ENCODE measurements at places on chromosomes 3 and 15.

- DNase-seq: no peak
Measured at GRCh38 chr3:127174715-127175140, 18.2 kb upstream of the PRR23E start.

- DNase-seq: no peak
Measured at GRCh38 chr15:85564686-85565085, 184.3 kb downstream of the AKAP13 start.

DNA sequence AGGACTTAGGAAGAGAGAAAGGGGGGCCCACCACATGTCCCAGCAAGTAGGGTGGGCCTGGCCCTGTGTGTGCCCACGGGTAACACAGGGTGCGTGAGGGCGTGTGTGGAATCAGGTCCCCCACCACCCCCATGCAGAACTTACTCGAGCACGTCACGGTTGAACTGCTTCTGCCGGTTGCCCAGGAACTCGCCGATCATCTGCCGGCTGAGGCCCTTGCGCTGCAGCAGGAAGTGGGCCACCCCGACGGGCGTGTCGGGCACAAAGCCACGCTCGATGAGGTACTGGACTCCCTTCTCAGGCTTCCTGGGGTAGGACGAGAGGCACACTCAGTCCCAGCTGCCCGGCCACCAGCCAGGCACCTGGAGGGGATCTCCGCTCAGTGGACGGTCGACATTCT, 83.1 kb upstream of the RPL32 start:
- no peak for DNase-seq

DNA sequence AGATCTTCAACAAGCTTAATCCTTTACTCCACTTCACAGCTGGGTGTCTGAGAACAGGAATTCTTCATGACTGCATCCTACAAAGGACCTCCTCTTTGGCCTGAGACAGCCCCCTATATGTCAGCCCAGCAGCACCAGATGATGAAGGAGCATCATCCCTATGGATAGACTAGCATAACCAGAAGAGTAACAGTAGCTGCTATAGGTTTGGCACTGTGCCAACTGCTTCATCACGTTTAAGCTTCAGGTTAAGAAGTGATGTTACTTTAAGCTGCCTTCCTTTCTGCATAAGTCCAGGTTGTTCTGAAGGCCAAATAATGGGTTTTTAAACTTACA, 50.6 kb downstream of the CMSS1 start:
- DNase-seq: no peak

DNA sequence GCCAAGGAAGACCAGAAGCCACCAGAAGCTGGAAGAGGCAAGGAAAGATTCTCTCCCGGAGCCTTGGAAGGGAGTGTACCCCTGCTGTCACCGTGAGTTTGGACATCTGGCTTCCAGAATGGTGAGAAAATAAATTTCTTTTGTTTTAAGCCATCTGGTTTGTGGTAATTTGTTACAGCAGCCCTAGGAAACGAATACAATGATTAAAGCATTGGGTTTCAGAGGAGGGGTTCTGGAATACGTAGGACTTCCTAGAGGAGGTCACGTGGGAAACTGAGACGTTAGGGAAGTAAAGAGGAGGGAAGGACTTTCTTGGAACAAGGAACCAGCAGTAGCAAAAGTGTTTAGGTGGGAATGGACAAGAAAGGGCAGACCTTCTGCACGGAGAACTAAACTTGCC, 377.7 kb downstream of the IL20RB start:
- no peak for DNase-seq

- DNase-seq: no peak
Measured at GRCh38 chr15:40002295-40002694, 36.7 kb downstream of the SRP14 start.

- no peak for DNase-seq
Measured at GRCh38 chr3:35708394-35709271, 69.3 kb downstream of the ARPP21 start.

DNA sequence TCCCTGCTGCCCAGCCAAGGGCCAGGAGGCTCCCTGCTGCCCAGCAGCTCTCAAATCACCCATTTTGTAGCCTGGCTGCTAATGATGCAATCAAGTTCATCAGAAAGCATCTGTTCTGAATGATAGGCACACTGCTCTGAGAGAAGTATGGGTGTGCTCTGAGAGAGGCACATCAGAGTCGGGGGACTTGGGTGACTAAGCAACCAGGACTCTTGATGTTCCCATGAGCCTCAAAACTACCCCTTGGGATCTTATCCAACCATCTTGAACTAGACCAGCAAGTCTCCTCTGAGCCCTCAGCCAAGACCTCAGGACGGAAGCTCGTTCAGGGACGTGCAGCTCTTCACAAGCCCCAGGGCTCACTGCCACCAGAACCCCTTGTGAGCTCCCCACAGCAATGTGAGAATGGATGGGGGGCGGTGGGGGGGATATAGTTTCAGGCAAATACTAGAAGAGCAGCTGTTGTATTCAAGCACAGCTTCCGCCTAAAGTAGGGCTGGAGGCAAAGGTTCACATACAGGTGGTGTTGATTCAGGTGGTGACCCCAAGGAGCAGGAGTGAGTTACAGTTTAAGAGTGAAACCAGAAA, 52.2 kb upstream of the HES1 start:
- DNase-seq: no peak

DNA sequence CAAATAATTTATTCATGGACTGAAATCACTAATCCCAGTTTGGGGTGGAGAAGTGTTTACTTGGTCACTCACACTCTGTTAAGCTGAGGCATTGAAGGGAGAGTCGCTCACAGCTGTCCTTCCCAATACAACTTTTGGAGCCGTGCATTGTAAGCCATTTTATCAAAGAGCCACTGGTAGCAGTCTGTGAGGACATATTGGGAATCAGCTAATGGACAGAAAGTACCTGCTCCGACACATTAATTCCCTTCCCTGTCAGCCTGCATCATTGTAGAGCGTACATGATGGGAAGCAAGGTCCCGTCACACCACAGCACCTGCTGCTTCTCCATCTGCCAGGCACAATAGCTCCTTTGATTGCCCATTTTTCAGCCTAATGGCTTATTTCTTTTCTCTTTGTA, 643.2 kb downstream of the SQOR start:
- no peak for DNase-seq

GRCh38 chr15:50503144-50503543, 43.3 kb downstream of the USP50 start:
- no peak for DNase-seq

- DNase-seq: no peak
Measured at GRCh38 chr15:59721411-59721810, 32.3 kb upstream of the BNIP2 start.

- no peak for DNase-seq
Measured at GRCh38 chr3:129933471-129933870, 40.0 kb upstream of the TMCC1 start.

DNA sequence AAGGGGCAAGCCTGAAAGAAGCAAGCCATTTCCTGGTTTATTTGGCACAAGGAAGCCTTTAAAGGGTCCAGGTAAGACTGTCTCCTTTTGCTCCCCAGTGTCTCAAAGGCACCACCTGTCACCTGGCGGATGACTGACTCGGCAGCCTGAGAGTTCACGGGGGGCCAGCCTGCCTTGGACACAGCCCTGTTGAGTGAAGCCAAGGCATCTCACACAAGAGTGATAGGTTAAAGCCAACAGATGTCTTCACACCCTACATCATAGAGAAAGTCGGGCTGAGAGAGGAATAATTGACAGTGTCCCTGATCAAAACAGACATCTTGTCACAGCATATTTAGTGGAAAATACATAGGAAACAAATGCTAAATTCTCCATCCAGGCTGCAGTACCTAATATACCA, 28.2 kb upstream of the LIPC start:
- DNase-seq: no peak

- no peak for DNase-seq
Measured at GRCh38 chr15:36407647-36408046, 171.8 kb upstream of the CDIN1 start.

DNA sequence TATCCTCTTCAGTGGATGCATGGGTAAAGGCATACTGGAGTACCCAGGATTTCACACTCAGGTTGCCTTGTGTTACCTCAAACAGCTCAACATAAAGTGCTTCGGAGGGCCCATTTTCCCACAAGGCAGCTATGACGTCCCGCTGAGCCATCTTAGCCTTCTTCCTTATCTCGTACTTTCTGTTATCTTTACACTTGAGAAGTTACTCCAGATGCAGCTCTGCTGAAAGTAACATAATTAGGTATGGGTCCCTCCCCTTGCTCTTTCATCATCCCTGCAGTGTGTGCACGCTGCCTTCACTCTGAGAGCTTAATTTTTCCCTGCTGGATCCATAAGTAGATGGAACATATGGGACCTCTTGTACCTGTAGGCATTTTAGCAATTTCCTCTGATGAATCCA, 410.3 kb downstream of the AGBL1 start:
- no peak for DNase-seq

- DNase-seq: no peak
Measured at GRCh38 chr3:120796976-120797375, 54.4 kb downstream of the GTF2E1 start.

- DNase-seq: no peak
Measured at GRCh38 chr3:33575311-33575710, 135.1 kb upstream of the UBP1 start.

GRCh38 chr15:73573572-73573971, 59.6 kb downstream of the NPTN start:
- DNase-seq: no peak

- no peak for DNase-seq
Measured at GRCh38 chr15:76935620-76936019, 4.1 kb downstream of the RCN2 start.

DNA sequence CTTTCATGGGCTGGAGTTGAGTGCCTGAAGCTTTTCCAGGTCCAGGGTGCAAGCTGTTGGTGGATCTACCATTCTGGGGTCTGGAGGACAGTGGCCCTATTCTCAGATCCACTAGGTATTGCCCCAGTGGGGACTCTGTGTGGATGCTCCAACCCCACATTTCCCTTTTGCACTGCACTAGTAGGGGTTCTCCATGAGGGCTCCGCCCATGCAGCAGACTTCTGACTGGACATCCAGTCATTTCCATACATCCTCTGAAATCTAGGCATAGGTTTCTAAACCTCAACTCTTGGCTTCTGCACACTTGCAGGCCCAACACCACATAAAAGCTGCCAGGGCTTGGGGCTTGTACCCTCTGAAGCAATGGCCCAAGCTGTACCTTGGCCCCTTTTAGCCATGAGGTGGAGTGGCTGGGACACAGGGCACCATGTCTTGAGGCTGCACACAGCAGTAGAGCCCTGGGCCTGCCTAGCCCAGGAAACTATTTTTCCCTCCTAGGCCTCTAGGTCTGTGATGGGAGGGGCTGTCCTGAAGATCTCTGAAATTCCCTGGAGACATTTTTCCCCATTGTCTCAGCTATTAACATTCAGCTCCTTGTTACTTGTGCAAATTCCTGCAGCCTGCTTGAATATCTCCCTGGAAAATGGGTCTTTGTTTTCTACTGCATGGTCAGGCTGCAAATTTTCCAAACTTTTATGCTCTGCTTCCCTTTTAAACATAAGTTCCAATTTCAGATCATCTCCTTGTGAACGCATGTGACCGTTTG, 6.0 kb upstream of the HACD2 start:
- no peak for DNase-seq

- peak; percentile 91 for DNase-seq
Measured at GRCh38 chr3:46098319-46098761, 71.1 kb upstream of the XCR1 start.

DNA sequence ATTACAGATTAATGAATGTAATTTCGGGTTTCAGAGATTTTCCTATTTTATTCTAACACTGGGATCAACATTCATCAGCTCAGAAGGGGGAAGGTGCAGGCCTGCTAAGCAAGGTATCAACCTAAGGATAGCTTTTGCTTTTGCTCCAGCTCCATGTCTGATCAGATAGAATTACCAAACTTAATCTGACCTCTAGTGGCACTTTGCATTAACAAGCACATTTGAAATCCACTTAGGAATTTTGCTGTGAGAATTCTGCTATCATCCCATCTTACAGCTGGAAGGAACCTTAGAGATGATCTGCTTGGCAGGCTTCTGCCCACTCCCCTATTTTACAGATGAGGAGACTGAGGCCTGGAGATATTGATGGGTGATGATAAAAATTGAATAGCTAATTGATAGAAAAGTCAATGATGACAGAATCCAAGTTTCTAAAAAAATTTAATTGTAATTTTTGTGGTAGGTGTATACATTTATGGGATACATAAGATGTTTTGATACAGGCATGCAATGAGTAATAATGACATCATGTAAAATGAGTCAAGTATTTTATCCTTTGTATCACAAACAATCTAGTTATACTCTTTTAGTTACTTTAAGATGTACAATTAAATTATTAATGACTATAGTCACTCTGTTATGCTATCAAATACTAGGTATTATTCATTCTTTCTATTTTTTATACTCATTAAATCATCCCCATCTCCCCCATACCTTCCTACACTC, 209.2 kb upstream of the ZPLD1 start:
- DNase-seq: no peak

GRCh38 chr3:53682807-53683206, 163.4 kb downstream of the CHDH start:
- no peak for DNase-seq

DNA sequence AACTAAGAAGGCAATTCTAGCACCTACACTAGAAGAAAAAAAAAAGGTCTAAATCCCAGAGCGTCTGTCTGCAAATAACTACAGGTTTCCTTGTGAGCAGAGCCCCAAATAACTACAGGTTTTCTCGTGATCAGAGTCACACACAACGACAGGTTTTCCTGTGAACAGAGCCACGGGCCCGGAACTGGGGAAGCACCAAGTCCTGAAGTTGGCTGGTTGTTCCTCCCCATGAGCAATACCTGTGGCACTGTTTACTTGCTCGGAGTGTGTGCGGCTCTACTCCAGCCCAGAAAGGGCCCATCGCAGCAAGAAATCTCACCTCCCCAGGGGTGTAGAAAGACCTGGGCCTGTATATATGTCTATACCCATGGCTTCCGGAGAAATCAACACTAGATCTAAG, 644 bp upstream of the MASP1 start:
- DNase-seq: no peak

- DNase-seq: no peak
Measured at GRCh38 chr15:66723826-66724731, 22.0 kb downstream of the SMAD6 start.

DNA sequence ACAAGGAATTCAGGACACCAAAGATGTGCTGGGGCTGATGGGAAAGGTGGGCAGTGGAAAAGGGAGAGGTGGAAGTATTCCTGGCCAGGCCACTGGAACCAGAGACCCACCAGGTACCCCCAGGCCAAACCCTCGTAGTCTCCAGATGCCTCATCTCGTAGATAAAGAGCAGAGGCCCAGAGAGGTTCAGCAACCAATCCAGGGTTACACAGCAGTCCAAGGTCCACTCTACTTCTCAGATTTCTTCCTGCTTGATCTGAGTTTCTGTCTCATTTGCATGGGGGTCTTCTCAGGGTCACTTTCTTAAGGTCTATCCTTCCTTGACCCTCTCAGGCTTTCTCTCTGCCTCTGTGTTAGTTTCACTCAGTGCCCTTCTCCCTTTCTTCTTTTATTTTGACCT, 5.1 kb downstream of the TTC21A start:
- no peak for DNase-seq

DNA sequence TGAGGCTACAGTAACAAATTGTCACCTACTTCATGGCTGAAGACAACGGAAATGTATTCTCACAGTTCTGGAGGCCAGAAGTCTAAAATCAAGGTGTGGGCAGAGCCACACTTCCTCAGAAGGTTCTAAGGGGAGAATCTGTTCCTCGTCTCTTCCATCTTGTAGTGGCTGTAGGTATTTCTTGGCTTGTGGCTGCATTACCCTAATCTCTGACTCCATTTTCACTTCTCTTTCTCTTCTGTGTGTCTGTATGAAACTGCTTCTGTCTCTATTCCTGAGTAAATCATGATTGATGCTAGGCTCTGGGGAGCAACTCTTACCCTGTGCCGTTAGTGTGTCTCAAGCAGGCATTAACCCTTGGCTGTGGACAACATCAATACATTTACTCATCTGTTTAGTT, 164.7 kb downstream of the SQOR start:
- no peak for DNase-seq

GRCh38 chr3:54963641-54964040, 35.8 kb upstream of the LRTM1 start:
- DNase-seq: no peak

Data from natural killer cell treated with Interleukin-12 subunit alpha and Interleukin-12 subunit beta and Interleukin-15 and Interleukin-18, amount 100 ng/mL, for 72 hours (primary cell).